ENCODE measurements at places on chromosomes 2 and 18.

DNA sequence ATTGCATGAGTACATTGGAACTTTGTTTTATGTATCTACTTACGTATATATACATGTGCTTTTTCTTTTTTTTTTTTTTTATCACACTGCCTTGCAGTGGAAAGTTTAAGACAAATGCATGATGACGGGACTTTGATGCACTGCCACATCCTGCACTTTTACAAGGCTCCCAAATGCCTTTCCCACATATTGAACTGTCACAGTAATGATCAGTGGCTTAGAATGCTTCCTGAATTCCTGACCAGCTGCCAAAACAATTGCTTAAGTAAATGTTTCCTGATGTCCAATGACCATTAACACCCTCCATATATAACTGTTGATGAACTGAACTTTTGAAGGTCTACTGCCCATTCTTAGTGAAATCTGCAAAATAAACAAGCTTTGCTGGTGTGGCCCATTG is 60.2 kb downstream of the LYPD6B start:
- no peak for DNase-seq

DNA sequence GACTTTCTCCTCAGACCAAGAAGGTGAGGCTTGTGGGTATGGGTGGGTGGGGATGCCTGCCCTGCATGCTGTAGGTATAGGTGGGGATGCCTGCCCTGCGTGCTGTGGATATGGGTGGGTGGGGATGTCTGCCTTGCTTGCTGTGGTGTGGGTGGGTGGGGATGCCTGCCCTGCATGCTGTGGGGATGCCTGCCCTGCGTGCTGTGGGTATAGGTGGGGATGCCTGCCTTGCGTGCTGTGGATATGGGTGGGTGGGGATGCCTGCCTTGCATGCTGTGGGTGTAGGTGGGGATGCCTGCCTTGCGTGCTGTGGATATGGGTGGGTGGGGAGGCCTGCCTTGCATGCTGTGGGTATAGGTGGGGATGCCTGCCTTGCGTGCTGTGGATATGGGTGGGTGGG is 278.4 kb downstream of the NEDD4L start:
- no peak for DNase-seq

GRCh38 chr2:73891276-73891901 is 1.4 kb upstream of the ACTG2 start:
- DNase-seq: no peak

GRCh38 chr2:199470361-199470671 is 12.6 kb upstream of the SATB2 start:
- no peak for DNase-seq

- DNase-seq: no peak
Measured at GRCh38 chr2:8090748-8091700, 590.8 kb upstream of the ID2 start.

- no peak for DNase-seq
Measured at GRCh38 chr2:112622528-112622849, 23.2 kb upstream of the SLC20A1 start.

DNA sequence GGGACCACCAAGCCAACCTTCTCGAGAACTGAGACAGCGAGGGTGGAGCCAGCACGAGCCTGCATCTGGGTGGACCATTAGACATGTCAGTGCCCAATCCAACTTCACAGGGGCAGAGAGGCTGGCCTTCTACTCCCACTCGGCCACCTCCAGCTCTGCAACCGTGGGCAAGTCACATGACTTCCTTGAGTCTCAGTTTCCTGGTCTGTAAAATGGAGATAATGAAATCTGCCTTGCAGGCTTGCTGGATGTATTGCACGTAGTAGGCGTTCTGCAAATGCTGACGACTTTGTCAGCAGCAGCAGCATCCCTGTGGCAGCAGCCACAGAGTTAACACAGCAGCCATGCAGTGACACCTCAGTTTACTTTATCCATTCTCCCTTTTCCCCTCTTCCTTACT is 208.9 kb downstream of the GLI2 start:
- no peak for DNase-seq

- DNase-seq: no peak
Measured at GRCh38 chr2:3094999-3095958, 282.3 kb downstream of the EIPR1 start.

- DNase-seq: no peak
Measured at GRCh38 chr2:47057687-47058002, 97.5 kb downstream of the STPG4 start.

- no peak for DNase-seq
Measured at GRCh38 chr2:42167458-42167857, 1.7 kb upstream of the EML4 start.

DNA sequence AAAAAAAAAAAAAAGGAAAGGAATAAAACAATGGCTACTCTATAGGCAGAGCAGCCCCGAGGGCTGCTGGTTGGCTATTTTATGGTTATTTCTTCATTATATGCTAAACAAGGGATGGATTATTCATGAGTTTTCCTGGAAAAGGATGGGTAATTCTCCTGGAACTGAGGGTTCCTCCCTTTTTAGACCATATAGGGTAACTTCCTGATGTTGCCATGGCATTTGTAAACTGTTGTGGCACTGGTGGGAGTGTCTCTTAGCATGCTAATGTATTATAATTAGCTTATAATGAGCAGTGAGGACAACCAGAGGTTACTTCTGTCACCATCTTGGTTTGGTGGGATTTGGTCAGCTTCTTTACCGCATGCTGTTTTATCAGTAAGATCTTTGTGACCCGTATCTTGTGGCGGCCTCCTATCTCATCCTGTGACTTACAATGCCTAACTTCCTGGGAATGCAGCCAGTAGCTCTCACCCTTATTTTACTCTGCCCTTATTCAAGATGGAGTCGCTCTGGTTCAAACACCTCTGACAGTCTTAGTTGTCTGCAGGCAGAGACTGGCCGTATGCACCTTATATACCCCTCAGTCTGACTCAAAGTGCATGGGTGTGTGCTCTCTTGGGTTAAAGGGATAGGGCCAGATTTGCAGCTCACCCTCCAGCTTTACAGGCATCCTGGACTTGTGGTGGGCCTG is 57.7 kb downstream of the HAUS1 start:
- no peak for DNase-seq

- DNase-seq: no peak
Measured at GRCh38 chr2:75577280-75577679, 16.5 kb upstream of the EVA1A start.

DNA sequence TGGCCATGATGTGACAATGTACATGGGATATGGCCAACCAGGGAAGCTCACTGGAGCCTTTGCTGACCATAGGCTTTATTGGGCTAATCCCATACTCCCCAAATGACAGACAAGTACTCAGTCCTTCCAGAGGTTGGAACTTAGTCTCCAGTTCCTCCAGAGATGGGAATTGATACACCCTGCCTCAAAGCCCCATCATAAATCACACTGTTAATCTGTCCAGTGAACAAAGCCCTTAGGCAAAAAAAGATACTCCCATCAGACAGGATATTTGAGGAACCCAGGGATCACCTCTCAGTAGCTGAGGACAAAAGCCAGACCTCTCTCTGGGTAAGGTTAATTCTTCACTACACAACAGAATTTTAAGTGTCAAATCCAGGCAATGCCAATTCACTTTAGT is 247.5 kb upstream of the CDH20 start:
- DNase-seq: no peak

- no peak for DNase-seq
Measured at GRCh38 chr2:63059793-63060471, 9.3 kb downstream of the OTX1 start.

DNA sequence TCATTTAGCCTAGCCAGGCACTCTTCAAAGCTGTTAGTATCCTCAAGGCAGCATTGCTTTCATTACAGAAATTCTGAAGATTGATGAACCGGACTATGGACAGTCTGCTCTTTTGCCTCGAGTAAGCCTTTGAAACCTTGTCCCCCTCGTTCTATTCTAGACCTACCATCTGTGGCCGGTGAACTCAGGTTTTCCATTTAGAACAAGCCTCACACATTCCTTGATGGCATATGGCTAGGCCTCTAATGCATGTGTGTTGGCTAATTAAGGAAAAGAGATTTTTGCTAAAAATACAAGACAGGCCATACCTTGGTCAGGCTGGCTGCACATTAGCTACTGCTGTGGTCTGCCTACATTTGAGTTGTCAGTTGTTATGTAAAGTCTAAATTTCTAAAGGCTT is 111.8 kb downstream of the CERS6 start:
- DNase-seq: no peak

DNA sequence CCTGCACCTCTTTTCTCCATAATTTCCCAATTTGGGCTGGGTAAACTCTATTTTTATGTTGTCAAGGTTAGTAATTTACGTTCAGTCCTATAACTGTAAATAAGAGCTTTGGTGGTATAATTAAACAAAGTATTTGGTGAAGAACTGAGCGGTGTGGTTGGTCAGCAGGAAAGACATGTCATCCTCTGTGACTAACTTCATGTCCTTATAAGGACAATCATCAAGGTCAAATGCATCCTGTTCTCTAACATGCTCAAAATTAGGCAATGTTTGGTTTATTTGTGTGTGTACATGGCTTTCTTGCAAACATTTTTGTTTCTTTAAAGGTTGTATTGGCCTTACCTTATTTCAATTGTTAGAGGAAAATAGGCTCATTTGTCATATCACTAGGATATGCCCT is 121.5 kb upstream of the NABP1 start:
- DNase-seq: no peak

- DNase-seq: no peak
Measured at GRCh38 chr2:195871326-195871725, 197.3 kb downstream of the DNAH7 start.

DNA sequence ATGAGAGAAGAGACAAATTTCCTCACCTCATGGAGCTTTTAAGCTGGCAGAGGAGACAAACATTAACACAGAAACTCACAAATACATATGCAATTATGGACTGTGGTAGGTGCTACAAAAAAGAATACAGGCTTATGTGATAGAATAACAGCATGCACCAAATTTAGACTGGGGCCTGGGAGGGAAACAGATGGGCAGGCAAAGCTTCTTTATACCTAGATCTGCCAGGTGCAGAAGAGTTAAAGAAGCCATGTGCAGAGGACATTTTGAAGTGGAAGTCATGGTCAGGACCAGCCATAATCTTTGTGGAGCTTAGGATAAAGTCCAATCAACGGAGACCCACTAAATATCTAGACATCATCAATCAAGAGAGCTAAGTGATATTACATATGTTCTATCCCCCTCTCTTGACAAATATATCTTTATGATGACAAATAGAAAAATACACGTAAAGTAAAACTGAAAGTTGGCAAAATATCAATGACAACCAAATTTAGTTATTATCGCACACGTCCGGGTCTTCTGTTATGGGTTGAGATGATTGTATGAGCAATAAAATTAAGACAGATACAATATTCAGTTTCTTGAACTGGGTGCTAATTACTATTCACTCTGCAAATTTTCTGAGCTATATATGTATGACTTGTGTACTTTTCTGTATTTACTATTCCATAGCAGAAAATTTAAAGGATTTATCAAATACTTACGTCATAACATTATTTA is 44.1 kb downstream of the CD28 start:
- no peak for DNase-seq

GRCh38 chr2:23662466-23662865 is 264.5 kb downstream of the ATAD2B start:
- no peak for DNase-seq

DNA sequence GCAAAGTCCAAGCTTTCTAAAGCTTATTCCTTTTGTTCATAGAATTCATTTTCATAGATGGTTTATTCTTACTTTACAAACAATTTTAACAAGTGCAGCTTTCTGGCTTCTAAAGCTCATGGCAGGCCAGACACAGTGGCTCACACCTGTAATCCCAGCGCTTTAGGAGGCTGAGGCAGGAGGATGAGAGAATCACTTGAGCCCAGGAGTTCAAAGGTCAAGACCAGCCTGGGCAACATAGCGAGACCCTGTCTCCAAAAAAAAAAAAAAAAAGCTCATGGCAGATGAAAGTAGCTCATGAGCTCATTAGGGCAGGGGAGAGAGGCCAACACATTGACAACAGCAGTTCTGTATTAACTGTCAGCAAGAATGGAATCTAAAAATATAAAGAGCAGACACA is 28.1 kb upstream of the NPC1 start:
- DNase-seq: no peak

DNA sequence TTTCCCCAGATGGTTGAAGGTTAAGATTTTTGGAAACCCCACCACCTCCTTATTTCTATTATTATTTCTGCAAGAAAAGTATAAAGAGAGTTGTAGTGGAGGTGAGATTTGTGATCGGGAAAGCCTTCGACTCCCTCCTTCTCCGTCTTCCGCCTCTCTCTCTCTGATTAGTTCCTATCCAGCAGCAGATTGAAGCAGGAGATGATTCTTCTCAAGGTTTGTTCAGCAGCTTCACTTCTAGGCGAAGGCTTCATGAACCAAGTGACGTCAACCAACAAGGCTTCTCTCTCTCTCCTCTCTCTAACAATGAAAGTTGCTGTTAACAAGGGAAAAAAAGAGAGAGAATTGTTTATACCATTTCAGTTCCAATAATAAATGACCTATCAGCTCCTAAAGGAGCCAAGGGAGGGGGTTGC is at the start of gene BAZ2B:
TSS of gene BAZ2B (minus strand) at position 263 of the 416 bp plus-strand sequence. CDS start 137,829 bp downstream, outside the sequence.
- no peak for DNase-seq

GRCh38 chr2:160581035-160581434 is 87.4 kb upstream of the RBMS1 start:
- DNase-seq: no peak

GRCh38 chr18:9817286-9817685 is 68.5 kb upstream of the TXNDC2 start:
- no peak for DNase-seq

GRCh38 chr2:171389780-171390179 is 44.0 kb downstream of the METTL8 start:
- DNase-seq: no peak

- DNase-seq: peak; percentile 12
Measured at GRCh38 chr18:47036298-47036874, 965 bp upstream of the ELOA2 start.

- no peak for DNase-seq
Measured at GRCh38 chr2:183950673-183951072, 647.7 kb upstream of the ZNF804A start.

DNA sequence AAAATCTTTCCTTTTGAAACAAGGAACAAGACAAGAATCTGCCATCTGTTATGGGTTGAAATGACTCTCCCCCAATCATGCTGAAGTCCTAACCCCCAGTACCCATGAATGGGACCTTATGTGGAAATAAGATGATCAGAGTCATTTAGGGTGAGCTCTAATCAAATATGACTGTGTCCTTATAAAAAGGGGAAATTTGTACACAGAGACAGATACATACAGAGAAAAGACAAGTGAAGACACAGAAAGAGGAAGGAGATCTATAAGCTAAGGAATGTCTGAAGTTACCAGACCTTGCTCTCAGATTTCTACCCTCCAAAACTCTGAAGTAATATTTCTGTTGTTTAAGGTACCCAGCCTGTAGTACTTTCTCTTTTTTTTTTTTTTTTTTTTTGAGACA is 15.7 kb downstream of the TGFBRAP1 start:
- DNase-seq: no peak

DNA sequence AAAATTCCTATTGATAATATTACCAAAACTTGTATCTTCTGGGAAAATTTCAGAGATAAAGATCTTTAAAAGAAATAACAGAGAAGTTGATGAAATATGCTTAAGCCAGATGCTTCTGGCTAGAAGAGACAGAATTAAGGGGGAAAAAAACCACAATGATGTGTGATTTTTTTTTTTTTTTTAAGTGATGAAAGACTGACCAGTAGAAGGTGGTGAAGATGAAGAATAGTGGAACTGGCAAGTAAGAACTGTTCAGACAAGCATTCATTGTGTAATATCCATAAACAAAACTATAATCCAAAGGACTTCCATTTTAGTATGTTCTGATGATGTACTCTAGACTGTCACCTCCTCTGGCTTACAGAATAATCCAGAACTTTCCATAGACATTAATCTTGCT is 89.8 kb downstream of the INO80D start:
- no peak for DNase-seq

- no peak for DNase-seq
Measured at GRCh38 chr18:51390702-51391101, 193.2 kb upstream of the MEX3C start.

GRCh38 chr2:113226462-113226861 is 52.3 kb downstream of the PAX8 start:
- no peak for DNase-seq

All from Panc1 (cell line).